Stimulated activated CD4-positive, alpha-beta T cell treated with anti-CD3 and anti-CD28 coated beads, Interleukin-1b, Interleukin-23, amount 100 ng/mL, for 1 hour (primary cell): ENCODE measurements at places on chromosomes 11 and 22.

DNA sequence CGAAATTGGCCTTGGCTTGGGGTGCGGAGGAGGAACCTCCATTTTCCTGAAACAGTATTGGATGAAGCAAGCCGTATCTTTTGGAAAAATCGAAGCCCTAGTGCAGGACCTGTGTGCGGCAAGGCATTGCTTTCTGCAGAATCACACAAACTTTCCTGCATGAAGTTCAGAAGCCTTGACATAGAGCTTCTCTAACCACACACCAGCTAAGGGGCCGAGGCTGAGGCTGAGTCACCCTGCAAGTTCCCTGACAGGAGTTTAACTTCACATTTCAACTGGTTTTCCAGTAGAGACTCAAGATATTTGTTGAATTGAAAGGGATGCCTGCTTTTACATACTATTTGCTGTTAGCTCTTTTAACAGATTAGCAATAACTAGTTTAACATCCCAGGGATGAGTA lies 67.8 kb downstream of the TCF20 start:
- DNase-seq, result peak; percentile 8

DNA sequence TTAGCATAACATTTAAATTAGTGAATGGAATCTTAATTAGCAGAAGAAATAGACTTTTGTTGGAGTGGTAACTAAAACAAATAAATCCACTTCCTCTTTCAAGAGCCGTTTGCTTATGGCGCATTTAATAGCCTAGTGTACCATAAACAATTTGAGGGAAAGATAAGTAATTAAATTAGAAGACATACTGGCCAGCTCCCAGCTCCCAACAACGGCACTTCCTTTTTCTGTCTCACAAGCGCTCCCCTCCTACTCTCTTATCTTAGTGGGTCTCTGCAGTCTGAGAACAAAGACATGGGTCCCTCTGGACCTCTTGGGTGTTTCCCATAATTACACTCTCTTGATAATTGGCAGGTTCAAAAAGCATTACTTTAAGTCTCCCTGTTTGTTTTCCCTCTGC lies 146.0 kb downstream of the OPCML start:
- no peak for DNase-seq

GRCh38 chr11:86676533-86677154 lies 4.2 kb upstream of the ME3 start:
- DNase-seq, result no peak

- DNase-seq, result no peak
Measured at GRCh38 chr11:133968300-133968699, 11.5 kb upstream of the IGSF9B start.

- no peak for DNase-seq
Measured at GRCh38 chr11:20712912-20713311, 43.5 kb downstream of the NELL1 start.

DNA sequence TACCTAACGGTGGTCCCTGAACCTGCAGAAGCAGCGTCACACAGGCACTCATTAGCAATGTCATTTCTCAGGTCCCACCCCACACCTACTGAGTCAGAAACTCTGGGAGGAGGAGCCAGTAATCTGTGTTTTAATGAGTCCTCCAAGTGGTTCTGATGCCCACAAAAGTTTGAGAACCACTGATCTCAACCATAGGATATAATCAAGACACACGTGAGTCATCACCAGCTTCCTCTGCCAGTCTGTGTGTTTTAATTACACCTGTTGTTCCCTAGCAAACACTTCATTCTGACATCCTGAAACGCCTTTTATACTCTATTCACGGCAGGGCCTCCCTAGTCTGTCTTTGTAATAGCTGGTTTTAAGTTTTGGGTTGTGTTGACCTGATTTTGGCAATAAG lies 5.8 kb downstream of the TECTA start:
- DNase-seq, result no peak

- no peak for DNase-seq
Measured at GRCh38 chr11:11279956-11280689, 72.9 kb downstream of the CSNK2A3 start.

GRCh38 chr22:49007013-49007653 lies 820.5 kb downstream of the BRD1 start:
- no peak for DNase-seq
